ENCODE measurements at places on chromosomes 1 and 21.

DNA sequence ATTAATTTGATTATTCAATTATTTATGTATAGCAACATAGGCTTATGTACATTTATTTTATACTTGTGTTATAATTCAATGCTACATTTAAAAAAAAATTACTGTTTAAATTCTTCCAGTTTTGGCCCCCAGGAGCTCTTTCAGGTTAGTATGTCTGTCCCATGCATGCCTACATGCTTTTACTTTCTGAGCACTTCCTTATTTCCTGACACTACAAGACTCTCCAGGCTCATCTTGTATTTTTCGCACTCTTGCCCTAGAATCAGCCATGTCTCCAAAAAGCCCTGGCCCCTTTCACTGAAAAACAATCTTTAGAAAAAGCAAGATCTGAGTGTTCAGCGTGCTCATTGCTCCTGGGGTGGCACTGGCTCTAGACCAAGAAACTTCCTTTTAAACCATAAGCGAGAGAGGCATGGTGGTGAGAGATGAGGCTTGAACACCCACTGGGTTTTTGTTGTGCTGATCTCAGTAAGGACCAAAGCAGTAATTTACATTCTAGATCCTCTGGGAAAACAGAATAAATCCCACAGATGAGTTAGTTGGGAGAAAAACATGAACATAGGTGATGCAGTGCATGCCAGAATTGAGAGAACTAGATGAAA, 95.0 kb downstream of the SLC30A10 start:
- DNase-seq, result no peak

GRCh38 chr1:109135940-109136339, 22.0 kb downstream of the ELAPOR1 start:
- DNase-seq, result no peak

DNA sequence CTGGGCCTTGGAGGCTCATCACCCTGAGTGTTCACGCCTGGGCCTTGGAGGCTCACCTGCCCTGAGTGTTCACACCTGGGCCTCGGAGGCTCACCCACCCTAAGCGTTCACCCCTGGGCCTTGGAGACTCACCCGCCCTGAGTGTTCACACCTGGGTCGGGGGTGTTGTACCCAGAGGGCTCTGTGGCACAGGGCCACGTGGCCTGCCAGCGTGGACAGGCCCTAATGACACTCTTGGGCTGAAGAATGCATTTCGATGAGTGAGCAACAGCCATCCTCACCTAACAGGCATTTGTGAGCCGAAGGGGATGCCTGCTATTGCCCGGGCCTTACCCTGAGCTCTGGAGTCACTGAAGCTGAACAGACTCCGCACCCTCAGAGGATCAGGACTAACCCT, 17.5 kb downstream of the SLC19A1 start:
- DNase-seq, result no peak

GRCh38 chr21:34027721-34028461, 45.5 kb upstream of the MRPS6 start:
- DNase-seq, result no peak

DNA sequence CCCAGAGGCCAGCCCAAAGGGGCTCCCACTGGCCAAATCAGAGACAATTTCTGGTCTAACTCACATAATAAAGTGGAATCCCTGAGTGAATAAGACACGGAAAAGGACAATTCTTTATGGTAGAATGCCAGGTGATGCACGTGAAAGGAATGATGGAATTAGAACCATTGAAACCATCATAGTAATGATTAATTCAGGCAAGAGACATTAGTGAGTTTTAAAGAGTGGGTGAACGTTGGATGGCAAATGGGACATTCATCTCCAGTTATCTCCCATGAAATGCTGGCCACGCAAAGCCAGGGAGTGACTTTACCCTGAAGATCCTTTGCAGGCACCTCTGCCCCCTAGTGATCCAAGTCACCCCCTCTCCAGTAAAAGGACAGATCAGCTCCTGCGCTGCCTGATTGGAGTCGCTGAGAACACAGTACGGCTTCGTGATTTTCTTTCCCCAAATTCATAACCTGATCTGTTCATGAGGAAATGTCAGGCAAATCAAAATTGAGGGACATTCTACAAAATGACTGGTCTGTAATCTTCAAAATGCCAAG, 87.5 kb downstream of the AJAP1 start:
- DNase-seq, result no peak

DNA sequence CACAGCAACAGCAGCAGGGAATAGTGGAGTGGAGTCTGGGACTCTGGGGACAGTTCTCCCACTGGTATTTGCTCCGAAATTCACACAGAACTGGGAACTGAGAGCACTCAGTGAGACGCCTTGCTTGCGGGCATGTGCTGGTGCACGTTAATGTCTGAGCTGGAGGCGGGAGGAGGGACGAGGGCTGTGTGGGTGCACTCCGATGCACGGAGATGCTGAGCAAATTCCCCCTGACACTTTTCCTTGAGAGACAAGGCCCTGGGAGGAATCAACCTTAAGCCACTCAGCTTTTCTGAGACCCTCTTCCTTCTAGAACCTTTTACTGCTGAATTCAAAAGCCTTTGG, 2.8 kb downstream of the RGS8 start:
- no peak for DNase-seq

GRCh38 chr1:18926315-18927081, 24.1 kb upstream of the ALDH4A1 start:
- DNase-seq, result no peak

GRCh38 chr1:234372011-234372757, 1.1 kb upstream of the COA6 start:
- DNase-seq, result no peak

GRCh38 chr1:12539705-12540579, 78.1 kb downstream of the DHRS3 start:
- DNase-seq, result no peak

DNA sequence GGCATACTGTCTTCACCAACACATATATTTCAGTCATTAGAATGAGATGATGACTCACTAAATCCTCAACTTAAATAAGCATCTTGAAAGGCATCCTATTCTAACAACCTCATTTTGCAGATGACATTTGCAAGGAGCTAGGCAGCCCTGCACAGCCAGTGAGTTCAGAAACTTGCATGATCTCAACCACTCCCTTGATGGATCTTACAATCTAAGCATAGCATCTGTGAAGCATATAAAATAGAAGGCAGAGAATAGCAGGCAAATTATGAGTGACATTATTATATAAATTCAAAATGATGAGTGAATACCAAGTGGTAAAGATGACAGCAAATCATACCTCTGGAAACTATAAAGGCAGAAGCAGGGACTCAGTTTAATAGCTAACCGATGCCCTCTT, 31.6 kb downstream of the KRTAP20-3 start:
- no peak for DNase-seq

- no peak for DNase-seq
Observed at GRCh38 chr1:155591770-155592169, 18.2 kb upstream of the MSTO1 start.

DNA sequence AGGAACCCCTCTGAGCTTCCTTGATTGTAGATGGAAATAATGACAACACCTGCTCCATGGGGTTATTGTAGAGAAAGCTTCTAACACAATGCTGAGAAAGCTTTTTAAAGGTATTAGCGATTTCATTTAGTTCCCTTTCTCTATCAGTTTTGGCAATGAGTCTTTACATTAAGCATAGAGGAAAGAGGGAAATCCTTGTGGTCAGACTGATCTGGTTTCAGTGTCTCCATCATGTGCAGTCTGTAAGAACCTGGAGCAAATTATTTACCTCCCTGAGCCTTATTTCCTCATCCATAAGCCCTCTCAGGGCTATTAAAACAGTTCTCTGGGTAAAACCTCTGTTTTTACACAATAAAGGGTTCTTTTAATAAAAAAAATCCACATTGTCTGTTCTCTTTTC, 87.5 kb downstream of the FGGY start:
- DNase-seq, result no peak

- no peak for DNase-seq
Observed at GRCh38 chr1:52238474-52238873, 96.6 kb downstream of the ZFYVE9 start.

DNA sequence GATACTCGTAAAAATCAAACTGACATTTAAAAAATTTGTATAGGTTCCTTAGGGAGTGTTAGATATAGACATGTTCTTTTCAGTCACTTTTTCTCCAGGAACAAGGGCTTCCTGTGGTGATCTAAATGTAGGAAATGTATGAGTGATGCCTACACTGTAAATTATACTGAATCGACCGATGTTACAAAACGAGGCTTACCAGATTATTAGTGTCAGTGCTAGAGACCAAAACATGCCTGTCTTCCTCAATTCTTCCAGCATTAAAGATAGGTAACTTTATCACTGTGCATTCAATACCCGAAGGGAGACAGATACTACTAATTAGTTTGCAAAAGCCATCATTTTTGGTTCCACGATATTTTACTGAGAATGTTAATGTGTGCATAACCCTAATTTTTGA, 86.1 kb downstream of the BRINP3 start:
- no peak for DNase-seq

GRCh38 chr1:111863401-111863800, 107.7 kb downstream of the DDX20 start:
- no peak for DNase-seq

DNA sequence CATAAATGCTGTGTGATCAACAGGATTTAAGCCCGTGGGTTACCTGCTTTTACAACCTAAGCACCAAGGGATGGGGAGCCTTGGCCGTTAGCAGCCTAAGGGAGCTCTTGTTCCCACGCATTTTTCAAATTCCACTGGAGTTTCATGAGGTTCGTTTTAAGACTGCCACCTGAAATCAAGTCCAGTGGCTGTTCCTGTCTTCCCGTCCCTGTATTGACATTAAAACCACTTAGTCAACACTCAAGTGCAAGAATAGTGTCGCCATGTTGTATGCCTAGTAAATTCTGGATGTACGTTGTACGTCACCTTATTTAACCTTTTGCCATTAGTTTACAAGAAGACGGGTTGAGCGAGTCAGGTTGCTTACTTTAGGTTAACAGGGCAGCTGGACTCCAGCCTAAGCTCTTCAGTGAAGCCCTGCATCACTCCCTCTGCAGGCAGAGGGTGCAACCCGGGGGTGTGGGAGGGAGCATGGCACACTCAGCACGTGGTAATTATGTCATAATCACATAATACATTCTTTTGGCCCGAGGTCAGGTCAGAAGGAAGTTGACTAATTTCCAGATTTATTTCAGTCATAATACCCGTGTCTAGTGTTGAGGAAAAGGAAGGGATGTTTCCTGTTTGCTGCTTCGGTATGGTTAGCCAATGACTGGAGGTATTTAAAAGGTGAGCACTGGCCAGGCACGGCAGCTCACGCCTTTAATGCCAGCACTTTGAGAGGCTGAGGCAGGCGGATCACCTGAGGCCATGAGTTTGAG, 42.5 kb downstream of the CNST start:
- no peak for DNase-seq

- DNase-seq, result no peak
Observed at GRCh38 chr1:147585640-147586383, 44.5 kb downstream of the BCL9 start.

DNA sequence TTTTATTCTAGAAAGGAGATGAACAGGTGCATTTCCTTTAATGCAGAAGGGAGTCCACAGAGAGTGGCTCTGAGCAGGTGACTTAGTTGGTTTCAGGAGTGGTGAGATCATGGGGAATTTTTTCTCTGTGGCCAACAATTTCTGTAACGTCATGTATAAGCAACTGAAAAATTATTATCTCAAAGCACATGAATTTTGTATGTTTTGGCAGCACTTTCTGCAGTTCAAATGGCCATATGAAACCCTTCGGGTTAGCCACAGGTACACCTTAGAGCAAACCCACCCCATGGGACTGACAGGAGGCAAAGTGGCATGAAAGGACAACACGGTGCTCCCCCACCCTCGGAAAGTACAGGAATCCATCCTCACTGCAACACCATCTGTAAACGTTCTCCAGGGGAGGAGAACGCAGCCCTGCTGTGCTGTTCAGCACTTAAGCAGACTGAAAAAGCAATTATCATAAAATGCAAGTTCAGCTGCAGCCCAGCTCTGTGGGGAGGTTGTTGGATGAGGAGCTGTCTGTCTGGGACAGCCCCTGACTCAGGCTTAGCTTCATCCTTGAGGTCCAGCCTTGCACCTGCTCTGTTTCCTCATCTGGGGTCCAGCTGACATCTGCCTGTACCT, 55.8 kb upstream of the CLDN14 start:
- DNase-seq, result no peak

- DNase-seq, result no peak
Observed at GRCh38 chr1:109368464-109368863, 29.3 kb downstream of the SORT1 start.

DNA sequence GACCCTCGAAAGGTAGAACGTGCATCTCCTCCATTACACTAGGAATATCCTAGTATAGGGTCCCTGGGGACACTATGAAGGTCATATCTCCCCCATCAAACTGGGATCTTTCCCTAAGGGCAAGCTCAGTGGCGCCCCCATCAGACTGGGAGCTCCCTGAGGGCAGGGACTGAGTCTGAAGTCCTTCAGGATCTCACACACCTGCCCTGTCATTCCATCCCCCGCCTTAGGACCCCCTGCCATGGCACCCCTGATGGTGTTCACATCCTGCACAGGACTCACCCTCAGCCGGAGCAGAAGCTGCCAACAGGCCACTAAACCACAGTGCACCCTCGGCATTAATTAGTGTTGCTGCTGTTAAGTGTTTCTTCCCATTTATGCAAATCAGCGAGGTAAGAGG, 50.4 kb downstream of the IGSF21 start:
- DNase-seq, result no peak

- no peak for DNase-seq
Observed at GRCh38 chr1:223057569-223058093, 85.4 kb downstream of the TLR5 start.

DNA sequence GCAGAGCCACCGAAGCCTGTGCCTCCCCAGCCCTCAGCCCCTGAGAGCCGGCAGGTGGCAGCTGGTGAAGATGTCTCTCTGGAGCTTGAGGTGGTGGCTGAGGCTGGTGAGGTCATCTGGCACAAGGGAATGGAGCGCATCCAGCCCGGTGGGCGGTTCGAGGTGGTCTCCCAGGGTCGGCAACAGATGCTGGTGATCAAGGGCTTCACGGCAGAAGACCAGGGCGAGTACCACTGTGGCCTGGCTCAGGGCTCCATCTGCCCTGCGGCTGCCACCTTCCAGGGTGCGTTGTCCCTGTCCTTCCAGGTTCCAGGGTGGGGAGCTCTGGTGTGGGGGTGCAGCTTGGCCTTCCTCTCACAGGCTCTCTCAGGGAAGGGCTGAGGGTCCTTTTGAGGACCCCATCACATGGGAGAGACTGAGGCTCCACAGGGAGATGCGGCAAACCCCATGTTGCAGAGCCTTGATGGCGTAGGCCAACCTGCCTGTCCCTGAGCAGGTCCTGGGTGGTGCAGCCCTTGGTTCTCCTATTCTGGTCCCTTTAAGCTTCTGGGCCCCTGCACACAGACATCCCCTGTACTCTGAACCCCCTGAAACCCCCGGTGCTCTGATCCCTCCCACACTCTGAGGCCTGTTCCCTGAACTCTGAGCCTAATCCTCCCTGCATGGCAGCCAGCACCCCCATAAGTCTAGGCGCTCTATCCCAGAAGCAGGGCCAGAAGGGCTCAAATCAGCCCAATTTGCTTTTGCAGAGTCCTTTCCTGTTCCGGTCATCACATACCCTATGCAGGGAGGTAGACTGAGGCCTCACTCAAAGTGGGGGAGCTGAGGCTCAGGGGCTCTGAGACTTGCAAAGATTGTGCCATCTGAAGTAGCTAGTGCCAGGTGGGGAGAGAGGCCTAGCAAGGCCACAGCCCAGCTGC, 88.5 kb downstream of the TRIM11 start:
- no peak for DNase-seq

GRCh38 chr1:171366085-171366484, 52.1 kb downstream of the FMO4 start:
- no peak for DNase-seq
